Left forelimb (tissue), 1 donor: ENCODE measurements at places on chromosomes 2 and 18.

DNA sequence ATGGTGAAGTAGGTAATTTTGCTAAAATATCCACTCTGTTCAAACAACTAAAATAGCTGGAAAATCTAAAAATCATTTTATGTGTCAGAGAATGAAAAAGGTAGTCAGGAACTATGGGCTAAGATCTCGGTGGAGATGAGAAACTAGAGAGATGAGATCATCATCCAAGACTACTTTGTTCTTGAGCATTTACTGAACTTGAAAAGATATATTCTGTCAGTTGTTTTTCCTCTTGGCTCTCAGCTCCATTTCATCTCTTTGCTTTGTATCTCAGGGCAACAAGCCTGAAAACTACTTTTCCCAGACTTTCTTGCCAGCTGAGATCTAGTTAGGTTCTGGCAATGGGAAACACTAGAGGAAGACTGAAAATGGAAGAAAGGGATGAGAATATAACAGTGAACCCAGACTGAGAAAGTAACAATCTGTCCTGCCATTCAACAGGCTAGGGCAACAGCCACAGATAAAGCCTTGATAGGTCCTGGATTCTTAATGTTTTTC lies 346.2 kb upstream of the MEX3C start:
- DNase-seq = no peak

- DNase-seq = no peak
These were observed 60.2 kb upstream of the MAP4K3 start for GRCh38 chr2:39497082-39497801.

- DNase-seq = no peak
These were observed 176.4 kb downstream of the MYO3B start for GRCh38 chr2:170354388-170354787.

DNA sequence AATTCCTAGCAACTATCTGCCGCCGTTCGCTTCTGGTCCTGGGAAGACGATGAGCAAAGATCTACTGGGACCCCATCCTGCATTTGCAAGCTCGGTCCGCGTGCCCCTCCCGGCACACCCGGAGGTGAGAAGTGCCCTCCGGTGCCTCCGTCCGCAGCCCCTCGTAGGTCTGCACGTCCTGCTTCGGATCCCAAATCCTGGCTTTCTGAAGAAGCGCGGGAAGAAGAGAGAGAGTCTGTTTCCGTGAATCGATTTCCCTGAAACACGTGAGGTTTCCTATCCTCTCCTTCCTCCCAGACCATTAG lies 5.0 kb upstream of the OSR1 start:
- peak; percentile 65 for DNase-seq

DNA sequence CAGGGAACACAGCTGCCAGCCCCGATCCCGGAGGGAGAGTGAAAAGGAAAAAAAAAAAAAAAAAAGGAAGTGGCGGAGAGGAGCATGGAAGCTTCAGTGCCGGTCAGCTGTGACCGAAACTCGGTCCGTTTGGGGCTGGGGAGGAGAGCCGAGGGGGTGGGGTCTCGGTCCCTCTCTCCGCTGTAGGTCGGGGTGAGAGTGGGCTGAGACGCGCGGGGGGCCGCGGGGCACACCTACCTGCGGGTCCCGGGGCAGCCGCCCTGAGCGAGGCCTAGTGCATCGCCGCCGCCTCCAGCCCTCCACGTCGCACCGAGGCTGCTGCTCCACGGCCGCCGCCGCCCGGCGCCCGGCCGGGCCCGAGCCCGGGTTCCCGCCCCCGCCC lies 536 bp downstream of the VPS54 start:
- DNase-seq = no peak

DNA sequence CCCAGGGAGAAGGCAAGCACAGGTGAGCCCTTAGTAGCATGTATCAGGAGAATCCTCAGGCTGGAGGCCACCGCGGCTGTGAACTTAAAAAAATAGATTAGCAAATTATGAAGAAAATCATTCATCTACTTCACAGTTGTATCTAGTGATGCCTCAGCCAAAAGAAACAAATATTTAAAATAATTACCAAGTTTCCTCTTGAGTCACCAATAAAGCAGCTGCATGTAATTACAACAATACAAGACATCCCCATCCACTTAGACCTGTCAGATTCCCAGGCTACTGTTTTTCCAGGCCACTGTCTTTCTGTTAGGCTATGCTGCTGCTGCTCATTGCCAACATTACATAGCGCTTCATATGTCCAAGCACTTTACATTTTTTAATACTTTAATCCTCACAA lies 54.6 kb upstream of the PHLPP1 start:
- DNase-seq = no peak

GRCh38 chr2:65382776-65383357 lies 49.5 kb downstream of the SPRED2 start:
- DNase-seq = peak; percentile 78

DNA sequence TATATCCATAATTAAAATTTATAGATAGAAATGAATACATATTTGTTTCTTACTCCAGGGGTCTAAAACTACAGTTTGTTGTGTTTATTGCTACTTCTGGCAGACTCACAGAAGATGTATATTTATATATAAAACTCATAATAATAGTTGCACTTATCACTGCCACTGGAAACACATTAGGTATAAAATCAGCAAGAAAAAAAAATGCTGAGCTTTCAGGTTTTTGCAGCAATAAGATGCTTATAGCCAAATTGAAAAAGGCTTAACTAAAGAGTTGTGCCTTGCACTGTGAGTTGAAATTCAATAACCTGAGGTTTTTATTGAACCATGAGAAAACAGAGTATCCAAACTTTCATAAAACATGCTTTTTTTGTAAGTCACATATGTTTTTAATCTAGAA lies 623.9 kb upstream of the CRIM1 start:
- DNase-seq = no peak

GRCh38 chr2:163659224-163659623 lies 76.6 kb downstream of the FIGN start:
- no peak for DNase-seq
